ENCODE measurements at places on chromosomes 5 and 9.

GRCh38 chr9:69137311-69137710 is 36.8 kb upstream of the TJP2 start:
- no peak overlapping the region for H3K27ac ChIP-seq
- no peaks in the 10 kb centered on the region for H3K27me3 ChIP-seq
- no peaks in the 10 kb centered on the region for H3K4me1 ChIP-seq
- DNase-seq: no peak
- no peaks in the 10 kb centered on the region for H3K36me3 ChIP-seq
- no peak overlapping the region for H3K4me3 ChIP-seq

GRCh38 chr5:94891972-94892371 is 273.5 kb downstream of the SLF1 start:
- H3K27me3 ChIP-seq: no peaks in the 10 kb centered on the region
- no peak overlapping the region for H3K27ac ChIP-seq
- H3K4me3 ChIP-seq: no peak overlapping the region
- H3K36me3 ChIP-seq: no peaks in the 10 kb centered on the region
- DNase-seq: no peak

GRCh38 chr5:1037123-1037670 is 28.6 kb downstream of the NKD2 start:
- no peaks in the 10 kb centered on the region for H3K36me3 ChIP-seq
- DNase-seq: no peak
- no peak overlapping the region for H3K27ac ChIP-seq

DNA sequence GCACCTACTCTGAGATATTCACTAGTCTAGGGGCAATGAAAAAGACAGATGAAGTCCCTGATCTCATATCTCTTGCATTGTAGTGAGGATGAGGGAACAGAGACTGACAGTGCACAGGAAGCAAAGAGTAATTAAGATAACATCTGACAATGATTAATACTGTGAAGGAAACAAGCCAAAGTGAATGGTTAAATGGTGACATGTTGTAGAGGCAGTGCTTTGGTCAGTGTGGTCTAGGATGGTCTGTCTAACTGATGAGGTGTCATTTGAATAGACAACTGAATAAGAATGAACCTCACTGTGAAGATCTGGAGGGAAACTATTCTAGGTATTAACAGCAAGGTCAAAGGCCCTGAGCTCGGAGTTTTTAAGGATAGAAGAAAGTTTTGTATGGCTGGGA is 333.3 kb upstream of the GRIA1 start:
- H3K27me3 ChIP-seq: no peaks in the 10 kb centered on the region
- peaks cover 29% of the 10 kb centered on the region for H3K4me1 ChIP-seq
- H3K27ac ChIP-seq: no peak overlapping the region
- H3K36me3 ChIP-seq: no peaks in the 10 kb centered on the region
- DNase-seq: peak; percentile 78
- H3K4me3 ChIP-seq: no peak overlapping the region

- no peaks in the 10 kb centered on the region for H3K27me3 ChIP-seq
- no peak overlapping the region for H3K27ac ChIP-seq
- DNase-seq: no peak
- no peaks in the 10 kb centered on the region for H3K4me1 ChIP-seq
- H3K36me3 ChIP-seq: no peaks in the 10 kb centered on the region
These were observed 8.3 kb upstream of the SPATA31C1 start for GRCh38 chr9:87909310-87910041.

DNA sequence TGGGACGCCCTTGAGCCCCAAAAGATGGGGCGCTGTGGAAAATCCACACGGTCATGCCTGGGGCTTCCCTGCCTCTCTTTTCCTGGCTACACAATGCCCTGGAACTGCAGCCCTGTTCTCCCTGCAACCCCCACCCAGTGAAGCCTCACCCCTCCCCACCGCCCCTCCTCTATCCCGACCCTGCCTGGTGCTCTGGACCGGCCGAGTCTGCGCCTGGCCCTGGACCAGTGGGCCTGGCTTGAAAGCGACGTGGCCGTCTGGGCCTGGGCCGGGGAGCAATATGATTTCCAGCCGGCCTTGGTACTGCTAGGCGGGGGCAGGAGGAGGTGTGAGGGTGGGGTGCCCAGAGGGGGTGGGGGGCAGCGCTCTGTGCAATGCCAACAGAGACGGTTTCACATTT is 71.0 kb upstream of the RNU6ATAC start:
- DNase-seq: no peak
- no peak overlapping the region for H3K27ac ChIP-seq
- no peak overlapping the region for H3K4me3 ChIP-seq
- no peaks in the 10 kb centered on the region for H3K36me3 ChIP-seq
- no peaks in the 10 kb centered on the region for H3K4me1 ChIP-seq

DNA sequence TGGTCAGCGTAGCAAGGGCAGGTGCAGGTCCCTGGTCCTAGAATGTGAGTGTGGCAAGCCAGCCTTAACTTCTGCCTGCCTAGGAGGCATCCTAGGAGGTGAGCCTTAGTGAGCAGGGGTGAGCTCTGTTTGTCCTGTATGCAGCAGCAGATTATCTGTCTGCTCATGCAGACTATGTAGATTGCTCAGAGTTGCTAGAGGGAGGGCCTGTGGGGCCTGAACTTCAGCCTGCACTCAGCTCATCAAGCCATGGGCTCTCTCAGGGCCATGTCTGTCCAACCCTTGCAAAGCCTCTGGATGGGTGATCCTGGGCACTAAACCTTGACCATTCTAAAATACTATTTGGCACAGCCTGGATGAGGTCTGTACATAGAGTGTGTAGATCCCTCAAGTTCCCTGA is 8.5 kb upstream of the CTSL start:
- H3K36me3 ChIP-seq: no peaks in the 10 kb centered on the region
- H3K27ac ChIP-seq: no peak overlapping the region
- no peak for DNase-seq
- no peak overlapping the region for H3K4me3 ChIP-seq

DNA sequence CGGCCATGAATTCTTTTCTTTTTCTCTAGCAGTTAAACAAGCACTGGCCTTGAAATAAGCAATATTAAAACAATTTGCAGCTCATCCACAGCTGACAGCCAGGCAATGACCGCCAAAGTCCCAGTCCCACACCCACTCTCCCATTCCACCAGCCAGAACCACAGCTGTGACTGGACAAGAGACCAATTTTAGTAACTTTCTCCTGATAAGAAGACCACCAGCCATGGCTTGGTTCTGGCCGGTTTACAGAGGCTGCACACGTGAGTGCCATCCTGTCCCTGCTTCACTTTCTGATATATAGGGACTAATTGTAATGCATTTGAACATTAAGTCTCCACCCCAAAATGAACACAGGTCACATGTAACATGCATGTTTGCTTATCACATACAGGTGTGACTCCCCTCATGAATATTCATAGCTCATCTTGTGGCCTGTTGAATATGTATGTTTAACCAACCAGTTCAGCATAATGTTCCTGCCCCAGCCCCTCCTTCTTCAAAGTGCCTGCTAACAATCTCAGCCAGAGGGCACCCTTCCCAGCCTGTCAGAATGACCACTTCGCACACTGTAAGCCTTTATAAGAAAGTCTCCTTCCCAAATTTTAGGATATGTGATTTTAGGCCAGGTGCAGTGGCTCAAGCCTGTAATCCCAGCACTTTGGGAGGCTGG is 23.9 kb upstream of the FANCC start:
- no peaks in the 10 kb centered on the region for H3K36me3 ChIP-seq
- H3K27ac ChIP-seq: no peak overlapping the region
- no peaks in the 10 kb centered on the region for H3K4me1 ChIP-seq
- H3K27me3 ChIP-seq: no peaks in the 10 kb centered on the region
- no peak for DNase-seq
